Activated T-cell treated with anti-CD3 and anti-CD28 coated beads for 1 hour (primary cell): ENCODE measurements at places on chromosomes 2 and 18.

- no peak for DNase-seq
Observed at GRCh38 chr18:23485386-23485785, 17.9 kb upstream of the RMC1 start.

- no peak for DNase-seq
Observed at GRCh38 chr18:56516789-56517188, 121.6 kb downstream of the TXNL1 start.

GRCh38 chr2:23019476-23019875, 365.5 kb upstream of the KLHL29 start:
- no peak for DNase-seq

DNA sequence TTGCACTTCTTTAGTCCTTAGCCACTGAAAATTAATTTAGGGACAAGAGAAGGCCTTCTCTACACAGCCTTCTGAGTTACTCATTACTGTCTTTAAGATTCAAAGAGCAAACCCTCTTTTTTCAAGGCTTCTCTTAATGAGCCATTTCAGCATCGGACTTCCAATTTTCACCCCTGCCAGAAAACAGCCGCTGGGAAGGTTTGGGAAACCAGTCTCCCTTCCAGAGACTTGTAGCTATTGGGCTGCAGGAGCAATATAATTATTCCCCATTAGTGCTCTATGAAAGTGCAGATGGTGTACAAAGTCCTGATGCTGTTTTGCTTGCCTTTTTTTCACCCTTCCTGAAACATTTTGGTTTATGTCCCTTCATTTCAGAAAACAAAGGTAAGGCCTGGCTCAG, 79.3 kb downstream of the GPR39 start:
- DNase-seq = no peak

GRCh38 chr2:35114765-35115164, 1240.8 kb upstream of the CRIM1 start:
- no peak for DNase-seq

GRCh38 chr18:80252136-80252535, 4.8 kb upstream of the PARD6G start:
- no peak for DNase-seq

GRCh38 chr2:235958931-235959410, 209.2 kb downstream of the GBX2 start:
- DNase-seq = no peak

DNA sequence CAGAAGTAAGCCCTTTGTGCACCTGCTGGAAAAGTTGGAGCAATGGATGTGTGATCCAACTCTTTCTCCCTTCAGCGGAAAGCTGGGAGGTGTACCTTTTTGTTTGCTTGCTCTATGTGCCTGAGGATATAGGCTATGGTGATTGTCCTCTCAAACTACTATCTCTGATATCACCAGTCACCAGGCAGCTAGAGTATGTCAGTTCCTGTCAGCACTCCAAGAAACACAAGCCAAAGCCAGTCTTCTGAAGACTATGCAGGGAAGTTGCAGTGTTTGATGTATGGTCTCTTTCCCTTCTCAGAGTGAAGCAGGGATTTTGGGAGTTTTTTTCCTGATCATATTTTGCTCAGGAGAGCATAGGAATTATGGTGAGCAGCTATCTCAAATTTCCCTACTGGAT, 146.4 kb downstream of the PTH2R start:
- no peak for DNase-seq

- DNase-seq = no peak
Observed at GRCh38 chr2:29322011-29322410, 206.8 kb downstream of the CLIP4 start.

GRCh38 chr18:6057604-6058003, 162.3 kb upstream of the TMEM200C start:
- DNase-seq = no peak

GRCh38 chr2:95326433-95327140, 29.4 kb downstream of the KCNIP3 start:
- no peak for DNase-seq

- no peak for DNase-seq
Observed at GRCh38 chr2:30361751-30362394, 85.2 kb upstream of the LCLAT1 start.

- no peak for DNase-seq
Observed at GRCh38 chr18:62409821-62410220, 84.7 kb downstream of the TNFRSF11A start.

GRCh38 chr18:79932907-79933306, 18.5 kb downstream of the SLC66A2 start:
- DNase-seq = no peak
